ENCODE measurements at places on chromosomes 11 and 22. TPM values are rescaled to one million over a fixed set of nuclear protein-coding genes. Genes with fewer than 3 reads are reported as not detected.

The PYGM gene
- 11.4 TPM for total RNA-seq

The F2 gene
- total RNA-seq: not detected

The CNTF gene
- 1.8 TPM for total RNA-seq

The RTN4R gene
- 1.3 TPM for total RNA-seq

The SLC25A18 gene
- total RNA-seq: 0.78 TPM

The HEPHL1 gene
- total RNA-seq: not detected

The VWA5A gene
- 46.3 TPM for total RNA-seq

DNA sequence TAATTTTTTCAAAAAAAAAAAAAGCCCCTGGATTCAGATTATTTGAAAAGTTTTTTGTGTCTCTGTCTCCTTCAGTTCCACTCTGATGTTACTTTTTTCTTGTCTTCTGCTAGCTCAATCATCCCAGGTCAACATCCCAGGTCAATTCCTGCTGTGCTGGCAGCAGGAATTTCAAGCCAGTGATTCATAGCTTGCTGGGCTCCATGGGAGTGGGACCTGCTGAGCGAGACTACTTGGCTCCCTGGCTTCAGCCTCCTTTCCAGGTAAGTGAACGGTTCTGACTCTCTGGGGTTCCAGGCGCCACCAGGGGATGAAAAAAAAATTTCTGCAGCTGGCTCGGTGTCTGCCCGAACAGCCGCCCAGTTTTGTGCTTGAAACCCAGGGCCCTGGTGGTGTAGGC, 31.4 kb downstream of the PLAAT5 start:
- DNase-seq: no peak

DNA sequence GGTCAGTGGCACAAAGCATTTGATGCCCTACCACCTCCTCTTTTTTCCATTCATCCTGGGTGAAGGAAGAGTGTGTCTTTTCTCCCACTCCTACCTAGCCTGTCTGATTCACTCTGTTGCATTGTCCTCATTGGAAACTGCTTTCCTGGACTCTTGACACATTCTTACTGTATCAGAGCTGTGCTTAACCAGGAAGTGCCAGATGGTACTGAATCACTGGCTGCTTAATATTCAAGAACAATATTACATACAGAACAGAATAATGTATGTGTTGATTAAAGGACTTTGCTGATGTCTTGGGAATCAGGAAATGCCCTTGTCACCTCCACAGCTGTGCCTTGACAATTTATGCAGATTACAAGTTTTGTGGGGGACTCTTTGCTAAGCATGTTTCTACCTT, 44.4 kb downstream of the SVIP start:
- no peak for DNase-seq

- DNase-seq: no peak
These were observed 22.0 kb downstream of the ABTB2 start for GRCh38 chr11:34335801-34336200.

GRCh38 chr22:45073064-45073463, 63.3 kb upstream of the PHF21B start:
- DNase-seq: no peak

DNA sequence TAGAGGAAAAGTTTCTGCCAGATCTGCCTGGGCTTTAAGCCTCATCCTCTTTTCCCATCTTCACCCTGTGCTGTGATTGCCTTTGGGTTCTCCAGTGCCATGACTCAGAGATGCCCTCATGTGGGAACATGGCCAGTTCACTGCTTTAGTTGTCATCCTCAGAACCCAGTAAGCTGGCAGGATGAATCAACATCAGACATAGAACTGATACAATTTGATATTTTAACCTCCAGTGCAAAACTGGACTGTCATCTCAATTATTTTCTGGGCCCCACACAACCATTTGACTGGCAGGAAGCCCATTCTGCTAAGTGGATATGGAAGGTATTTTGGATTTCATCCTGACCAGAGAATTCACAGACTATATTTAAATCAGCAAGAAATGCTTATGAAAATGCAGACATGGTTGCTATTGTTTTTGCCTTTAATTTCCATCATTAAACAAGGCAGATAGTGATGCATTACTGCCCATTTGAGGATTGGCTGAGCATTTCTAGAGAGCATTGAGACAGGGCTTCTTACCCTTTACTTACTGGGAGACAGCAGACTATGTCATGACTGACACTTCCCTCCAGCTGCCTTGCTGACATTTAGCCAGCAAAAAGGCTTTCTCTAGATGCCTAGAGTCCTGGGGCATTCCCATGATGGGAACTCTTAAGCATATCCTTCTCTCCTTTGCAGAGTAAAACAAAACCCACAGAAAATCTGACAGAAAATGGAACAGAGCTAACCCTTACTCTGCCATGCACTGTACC, 327.1 kb upstream of the MTNR1B start:
- no peak for DNase-seq

DNA sequence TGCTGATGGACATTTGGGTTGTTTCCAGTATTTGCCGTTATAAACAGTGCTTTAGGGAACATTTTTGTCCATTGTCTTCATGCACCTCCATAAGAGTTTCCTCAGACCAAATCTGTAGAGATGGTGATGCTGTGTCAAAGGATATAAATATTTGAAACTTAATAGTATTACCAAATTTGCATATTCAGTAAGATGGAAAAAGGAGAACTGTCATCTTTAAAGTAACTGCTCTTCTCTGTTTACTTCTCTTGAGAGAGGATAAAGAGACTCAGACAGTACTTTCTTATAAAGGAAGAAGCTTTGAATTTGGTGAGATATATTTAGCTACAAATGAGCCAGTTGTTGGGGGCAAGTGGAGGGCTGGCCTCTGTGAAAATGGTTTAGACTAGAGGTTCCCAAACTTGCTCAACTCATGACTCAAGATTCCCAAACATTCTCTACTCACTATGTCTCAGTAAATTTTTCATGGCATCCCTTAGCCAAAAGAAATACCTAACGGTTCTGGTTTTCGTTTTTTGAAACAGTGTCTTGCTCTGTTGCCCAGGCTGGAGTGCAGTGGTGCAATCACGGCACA, 26.2 kb downstream of the SHISA8 start:
- no peak for DNase-seq

DNA sequence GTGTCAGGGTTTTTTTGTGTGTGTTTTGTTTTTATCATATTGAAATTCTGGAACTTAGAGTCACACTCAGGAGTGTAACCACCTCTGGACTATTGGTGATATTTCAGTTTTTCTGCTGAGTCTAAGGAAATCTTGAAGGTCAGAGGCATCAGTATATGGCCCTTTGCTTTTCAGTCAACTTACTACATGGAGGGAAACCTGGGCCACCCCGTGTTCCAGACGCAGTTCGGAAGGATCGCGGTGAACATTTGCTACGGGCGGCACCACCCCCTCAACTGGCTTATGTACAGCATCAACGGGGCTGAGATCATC, 19.9 kb downstream of the UPB1 start:
- DNase-seq: no peak

DNA sequence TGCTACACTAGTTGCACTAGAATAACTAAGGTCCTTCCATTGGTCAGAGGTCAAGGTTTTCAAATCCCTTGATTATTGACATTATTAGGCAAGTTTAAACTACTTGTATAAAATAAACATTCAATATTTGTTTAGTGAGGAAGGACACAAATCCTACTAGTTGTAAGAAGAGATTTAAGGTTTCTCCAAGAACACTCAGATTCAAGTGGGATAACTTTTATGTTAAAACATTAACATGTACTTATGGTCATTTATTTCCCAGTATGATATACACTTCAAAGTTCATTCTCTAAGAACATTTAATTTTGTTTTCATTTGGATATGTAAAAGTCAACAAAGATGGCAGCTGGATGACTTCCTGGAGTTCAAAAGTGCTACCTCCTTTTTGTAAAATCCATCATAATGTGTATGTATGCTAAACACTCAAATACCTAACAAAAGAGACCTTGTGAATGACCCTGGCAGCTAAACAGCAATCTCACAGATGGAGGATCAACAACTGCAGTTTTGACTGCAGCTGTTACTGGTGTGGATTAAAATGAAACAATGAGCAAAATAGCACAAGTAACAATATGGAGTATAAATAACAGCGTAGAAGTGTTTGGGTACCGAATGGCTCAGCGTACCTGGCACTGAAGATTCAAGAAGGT, 1.5 kb downstream of the CCDC90B start:
- DNase-seq: no peak

DNA sequence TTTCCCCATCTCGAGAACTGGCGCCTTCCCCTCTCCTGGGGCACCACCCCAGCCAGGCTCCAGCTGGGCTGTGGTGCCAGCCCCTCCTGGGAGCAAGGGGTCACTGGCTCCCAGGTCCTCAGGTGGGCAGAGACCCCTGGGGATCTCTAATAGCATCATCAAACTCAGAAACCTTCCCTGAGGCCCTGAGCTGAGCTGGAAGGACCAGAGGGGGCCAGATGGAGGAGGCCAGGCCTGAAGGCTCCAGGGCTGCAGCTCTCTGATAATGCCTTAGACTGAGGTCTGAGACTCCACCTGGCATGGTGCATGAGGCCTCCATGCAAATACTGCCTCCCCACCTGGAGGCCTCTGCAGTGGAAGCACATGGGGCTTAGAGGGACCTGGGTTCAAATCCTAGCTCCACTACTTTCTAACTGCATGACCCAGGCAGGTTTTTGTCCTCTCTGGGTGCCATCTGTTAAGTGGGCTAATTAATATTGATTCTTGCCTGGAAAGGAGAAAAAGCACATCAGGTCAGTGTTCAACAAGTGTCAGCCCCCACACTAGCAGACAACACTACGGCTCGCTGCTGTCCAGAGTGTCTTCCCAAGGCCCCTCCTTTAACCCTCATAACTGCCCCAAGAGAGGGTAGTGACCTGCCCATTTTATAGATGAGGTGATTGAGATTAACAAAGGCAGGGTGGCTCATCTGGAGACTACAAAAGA, 1.5 kb downstream of the MAPK8IP1 start:
- no peak for DNase-seq

DNA sequence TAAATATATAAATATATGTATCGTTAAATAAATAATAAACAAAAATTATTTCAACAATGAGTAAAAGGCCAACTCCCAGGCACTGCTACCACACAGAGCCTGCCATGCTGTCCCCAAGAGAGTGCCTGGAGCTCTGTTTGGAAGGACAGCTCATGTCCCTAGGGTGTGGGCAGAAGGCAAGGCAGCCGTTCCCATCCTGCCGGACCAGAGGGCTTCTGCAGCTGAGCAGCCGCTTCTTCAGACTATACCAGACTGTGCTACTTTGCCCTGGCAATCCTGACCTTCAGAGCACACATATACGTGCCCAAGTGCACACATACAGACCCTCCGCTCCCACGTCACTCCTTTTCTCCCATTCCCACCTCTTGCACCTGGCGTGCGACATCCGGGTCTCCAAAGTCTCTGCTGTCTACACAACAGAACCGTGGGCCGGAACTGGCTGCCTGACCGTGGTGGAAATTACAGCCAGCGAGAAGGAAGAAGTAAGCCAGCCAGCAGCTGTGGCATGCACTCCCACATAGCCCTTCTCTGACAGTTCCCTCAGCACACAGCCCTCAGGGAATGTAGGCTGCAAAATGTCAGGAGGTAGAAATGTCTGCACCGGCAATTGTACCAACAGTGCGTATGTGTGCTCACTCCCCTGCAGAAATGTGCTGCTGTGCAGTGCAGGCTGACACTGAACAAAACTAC, 24.0 kb downstream of the PAX6 start:
- DNase-seq: no peak

DNA sequence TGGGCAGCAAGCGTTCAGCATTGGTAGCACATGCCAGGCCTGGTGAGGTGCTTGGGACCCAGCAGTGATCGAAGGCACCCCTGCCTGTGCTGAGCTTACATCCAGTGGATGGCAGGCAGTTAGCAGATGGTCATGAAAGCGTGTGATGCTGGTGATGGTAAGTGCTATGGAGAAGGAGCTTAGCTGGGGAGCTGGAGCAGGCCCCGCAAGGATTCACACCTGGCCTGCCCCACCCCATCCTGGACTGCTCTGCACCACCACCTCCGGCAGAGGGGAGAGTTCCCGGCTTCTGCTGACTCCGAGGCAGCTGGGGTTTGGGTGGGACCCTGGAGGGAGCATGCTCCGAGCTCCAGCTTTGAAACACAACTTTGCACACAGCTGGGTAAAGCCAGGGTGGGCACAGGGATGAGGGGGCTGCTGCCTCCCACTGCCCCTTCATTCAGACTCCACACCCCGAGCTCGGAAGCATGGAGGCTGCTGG, 16.2 kb downstream of the MPPED1 start:
- no peak for DNase-seq

DNA sequence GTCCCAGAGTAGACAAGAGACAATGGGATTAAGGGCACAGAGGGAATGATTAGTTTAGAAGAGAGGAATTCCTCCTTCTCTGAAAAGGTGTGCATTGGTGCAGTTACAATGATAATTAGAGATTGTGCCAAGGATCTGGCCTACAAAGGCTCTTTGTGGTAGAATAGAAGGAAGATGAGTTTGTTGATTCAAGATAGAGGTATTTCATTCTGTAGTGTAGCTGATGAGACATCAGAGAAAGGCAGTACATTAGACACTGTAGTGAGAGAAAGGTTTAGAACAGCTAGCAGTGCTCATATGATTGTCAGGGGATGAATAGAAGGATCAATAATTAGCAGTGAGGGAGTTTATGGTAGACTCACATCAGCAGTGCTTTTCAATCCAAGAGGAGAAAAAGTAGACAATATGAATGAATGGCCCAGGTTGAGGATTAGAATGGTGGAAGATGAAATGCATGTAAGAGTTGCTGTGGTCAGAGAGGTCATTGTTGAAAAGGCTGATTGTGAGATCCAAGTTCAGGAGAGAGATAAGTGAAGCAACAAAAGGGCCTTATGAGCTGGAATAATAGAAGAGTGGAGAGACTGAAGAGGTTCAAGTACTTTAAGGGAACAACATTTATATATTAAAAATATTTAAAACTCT, 28.9 kb downstream of the SIK2 start:
- DNase-seq: no peak

DNA sequence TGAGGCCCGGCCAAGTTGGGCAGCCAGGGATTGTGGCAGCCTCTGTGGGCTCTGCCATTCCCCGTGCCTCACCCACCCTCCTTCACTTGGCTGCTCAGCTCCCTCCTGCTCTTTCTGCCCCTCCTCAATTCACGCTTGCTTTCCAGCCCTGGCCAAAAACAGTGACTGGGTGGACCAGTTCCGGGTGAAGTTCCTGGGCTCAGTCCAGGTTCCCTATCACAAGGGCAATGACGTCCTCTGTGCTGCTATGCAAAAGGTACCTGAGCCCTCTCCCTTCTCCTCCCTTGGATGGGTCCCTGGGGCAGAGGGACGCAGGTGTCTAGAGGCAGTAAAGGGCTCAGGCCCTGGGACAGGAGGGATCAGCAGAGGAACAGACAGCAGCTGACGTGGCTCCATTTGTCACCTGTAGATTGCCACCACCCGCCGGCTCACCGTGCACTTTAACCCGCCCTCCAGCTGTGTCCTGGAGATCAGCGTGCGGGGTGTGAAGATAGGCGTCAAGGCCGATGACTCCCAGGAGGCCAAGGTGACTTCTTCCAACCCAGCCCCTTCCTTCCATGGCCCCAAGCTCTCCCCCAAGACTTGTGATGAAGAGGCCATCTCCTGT, 2.7 kb downstream of the FREY1 start:
- no peak for DNase-seq

DNA sequence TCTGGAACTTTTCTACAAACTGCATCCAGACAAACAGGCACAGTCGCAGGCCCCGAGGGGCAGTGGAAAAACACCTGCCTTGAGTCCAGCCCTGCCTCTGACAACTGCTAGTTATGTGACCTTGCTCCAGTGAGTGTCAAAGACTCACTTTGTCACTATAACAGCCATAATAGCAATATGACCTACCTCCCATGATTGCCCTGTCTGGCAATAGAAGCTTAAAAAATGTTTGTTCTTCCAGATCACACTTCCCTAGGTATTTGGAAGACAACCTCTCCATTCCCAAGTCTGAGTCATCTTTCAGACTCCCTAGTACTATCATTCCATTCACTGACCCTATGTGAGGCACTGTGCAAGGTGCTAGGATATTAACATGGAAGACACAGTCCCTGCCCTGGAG, 74.5 kb downstream of the RPL27A start:
- no peak for DNase-seq
